ENCODE measurements at places on chromosomes 6 and 20. TPM values are rescaled to one million over a fixed set of nuclear protein-coding genes. Genes with fewer than 3 reads are reported as not detected.
A peak's percentile ranks its signal among the peaks of the same experiment; 100 is the strongest.

DNA sequence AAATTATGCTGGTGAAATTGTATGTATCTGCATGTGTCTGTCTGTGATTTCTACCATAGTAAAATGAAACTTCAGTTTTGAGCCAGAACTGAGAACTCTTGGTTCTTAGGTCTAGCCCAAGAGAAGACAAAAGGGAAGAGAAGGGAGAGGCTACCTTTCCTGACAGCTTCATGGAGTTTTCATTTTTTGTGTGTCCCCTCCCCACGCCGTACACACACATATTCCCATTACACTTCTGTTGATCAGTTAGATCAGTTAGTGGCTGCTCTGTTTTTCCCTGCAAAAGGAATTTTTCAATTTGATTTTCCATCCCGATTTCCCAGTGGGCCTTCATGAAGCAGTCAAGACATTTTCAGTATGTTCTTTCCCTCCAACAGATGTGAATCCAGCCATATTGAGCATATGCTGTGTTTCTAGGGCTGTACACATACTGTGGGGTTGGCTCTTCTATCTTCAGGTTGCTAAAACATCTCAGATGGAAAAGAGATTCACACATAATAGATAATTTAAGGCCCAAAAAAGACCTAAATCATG, 52.5 kb downstream of the HIVEP1 start:
- DNase-seq, result no peak

GRCh38 chr6:169087443-169088041, 166.1 kb downstream of the THBS2 start:
- DNase-seq, result no peak

The TFAP2C gene
- 0.47 TPM for total RNA-seq

The EYA2 gene
- total RNA-seq, result 5.1 TPM

- peak; percentile 79 for DNase-seq
Observed at GRCh38 chr6:44096612-44097011, 30.6 kb downstream of the MRPL14 start.

The FAM83C gene
- total RNA-seq, result not detected

- DNase-seq, result no peak
Observed at GRCh38 chr6:167402195-167402686, 77.4 kb downstream of the TTLL2 start.

The PCSK2 gene
- 1.4 TPM for total RNA-seq

GRCh38 chr20:8718279-8718678, 350.6 kb upstream of the PLCB4 start:
- DNase-seq, result no peak

The EDN3 gene
- not detected for total RNA-seq

GRCh38 chr6:118864341-118865099, 29.4 kb upstream of the ASF1A start:
- DNase-seq, result no peak

DNA sequence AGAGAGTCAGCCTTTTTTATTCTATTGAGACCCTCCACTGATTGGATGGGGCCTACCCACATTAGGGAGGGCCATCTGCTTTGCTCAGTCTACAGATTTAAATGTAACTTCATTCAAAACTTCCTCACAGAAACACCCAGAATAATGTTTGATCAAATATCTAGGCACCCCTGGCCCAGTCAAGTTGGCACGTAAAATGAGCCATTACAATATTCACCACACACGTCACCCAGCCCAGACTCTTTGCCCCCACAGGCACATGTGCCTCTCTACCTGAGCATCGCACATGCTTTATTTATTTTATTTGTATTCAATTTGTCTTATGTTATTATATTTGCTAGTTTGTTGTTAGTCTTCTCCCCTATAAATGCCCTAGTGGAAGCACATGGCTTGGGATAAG, 70.9 kb upstream of the EYA2 start:
- no peak for DNase-seq

DNA sequence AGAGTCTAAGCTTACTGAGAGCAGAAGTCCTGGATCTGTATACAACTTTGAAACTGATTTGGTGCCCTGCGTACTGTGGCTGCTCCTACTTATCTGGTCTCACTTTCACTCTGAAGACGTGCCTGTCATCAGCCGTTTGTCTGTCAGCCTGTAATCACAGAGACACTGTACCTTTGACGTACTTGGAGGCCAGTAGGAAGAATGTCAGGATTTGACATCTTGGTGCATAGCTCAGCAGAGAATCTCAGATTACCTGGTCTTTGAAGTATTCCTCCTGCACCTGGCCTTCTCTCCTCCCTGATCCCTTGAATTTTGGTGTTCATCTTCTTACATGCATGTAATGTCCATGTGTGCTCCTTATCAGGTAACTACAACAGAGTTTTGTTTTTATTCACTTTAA, 37.7 kb downstream of the DSE start:
- DNase-seq, result no peak

GRCh38 chr6:69693762-69694161, 103.0 kb downstream of the LMBRD1 start:
- DNase-seq, result no peak

The MROH8 gene
- total RNA-seq, result 4.8 TPM

- DNase-seq, result peak; percentile 26
Observed at GRCh38 chr20:25056690-25057233, 1.2 kb downstream of the ACSS1 start.

- no peak for DNase-seq
Observed at GRCh38 chr6:89500611-89501010, 67.7 kb downstream of the ANKRD6 start.

- peak; percentile 51 for DNase-seq
Observed at GRCh38 chr20:42442716-42443115, 747.0 kb downstream of the PTPRT start.

The DOK5 gene
- total RNA-seq, result 14.3 TPM

- DNase-seq, result peak; percentile 9
Observed at GRCh38 chr20:25038591-25039015, 19.3 kb downstream of the ACSS1 start.

The UBE2V1 gene
- 77.4 TPM for total RNA-seq

DNA sequence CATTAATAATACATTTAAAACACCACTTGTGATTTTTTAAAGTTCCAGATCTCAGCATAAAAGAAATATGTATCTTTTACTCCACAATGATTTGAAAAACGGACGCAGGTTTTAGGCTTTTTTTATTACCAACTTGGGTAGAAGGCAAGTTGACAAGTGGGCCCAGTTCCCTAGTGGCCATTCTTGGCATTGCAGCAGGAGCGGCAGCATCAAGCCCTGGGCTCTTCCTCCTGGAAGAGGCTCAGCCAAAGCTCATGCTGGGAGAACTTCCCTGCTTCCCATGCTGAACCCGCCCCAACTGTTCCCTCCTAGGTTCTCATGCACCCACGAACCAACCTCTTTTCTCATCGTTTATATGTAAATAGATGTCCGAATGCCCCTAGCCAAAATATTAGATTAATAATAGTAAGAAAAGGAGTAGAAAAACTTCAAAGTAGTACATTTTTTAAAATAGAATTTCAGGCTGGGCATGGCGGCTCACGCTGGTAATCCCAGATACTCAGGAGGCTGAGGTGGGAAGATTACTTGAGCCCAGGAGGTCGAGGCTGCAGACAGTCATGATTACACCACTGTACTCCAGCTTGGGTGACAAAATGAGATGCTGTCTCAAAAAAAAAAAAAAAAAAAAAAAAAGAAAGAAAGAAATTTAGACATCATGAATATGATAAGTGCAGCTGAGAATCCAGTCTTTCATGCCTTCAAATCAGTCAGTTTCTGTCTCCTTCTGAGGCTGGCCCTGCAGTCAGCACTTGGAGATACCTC, 18.2 kb upstream of the MYB start:
- DNase-seq, result no peak

GRCh38 chr6:81838031-81838430, 85.5 kb upstream of the TENT5A start:
- DNase-seq, result no peak

The TLDC2 gene
- total RNA-seq, result not detected

DNA sequence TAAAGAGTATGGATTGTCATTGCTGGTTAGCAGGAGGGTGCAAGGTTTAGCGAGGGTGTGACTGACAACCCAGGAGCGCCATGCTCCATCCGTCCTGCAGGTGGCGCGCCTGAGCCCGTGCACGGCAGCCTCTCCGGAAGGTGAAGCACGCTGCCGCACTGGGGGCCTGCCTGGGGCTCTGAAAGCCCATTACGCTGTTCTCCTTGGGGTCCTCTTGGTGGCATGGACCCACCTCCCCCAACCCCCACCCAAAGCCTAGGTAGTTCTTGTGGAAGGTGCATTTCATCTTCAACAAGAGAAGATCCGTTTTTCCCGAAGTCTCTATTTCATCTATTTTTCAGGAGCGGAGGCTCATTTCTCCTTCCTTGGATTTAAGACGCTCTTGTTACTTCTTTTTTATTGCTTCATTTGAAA, 197.4 kb upstream of the KCNG1 start:
- peak; percentile 43 for DNase-seq

GRCh38 chr6:138517635-138518034, 18.3 kb upstream of the NHSL1 start:
- no peak for DNase-seq

GRCh38 chr6:39312912-39313525, 1.2 kb downstream of the KCNK17 start:
- peak; percentile 51 for DNase-seq

GRCh38 chr6:18186540-18187250, 31.5 kb downstream of the KDM1B start:
- no peak for DNase-seq

DNA sequence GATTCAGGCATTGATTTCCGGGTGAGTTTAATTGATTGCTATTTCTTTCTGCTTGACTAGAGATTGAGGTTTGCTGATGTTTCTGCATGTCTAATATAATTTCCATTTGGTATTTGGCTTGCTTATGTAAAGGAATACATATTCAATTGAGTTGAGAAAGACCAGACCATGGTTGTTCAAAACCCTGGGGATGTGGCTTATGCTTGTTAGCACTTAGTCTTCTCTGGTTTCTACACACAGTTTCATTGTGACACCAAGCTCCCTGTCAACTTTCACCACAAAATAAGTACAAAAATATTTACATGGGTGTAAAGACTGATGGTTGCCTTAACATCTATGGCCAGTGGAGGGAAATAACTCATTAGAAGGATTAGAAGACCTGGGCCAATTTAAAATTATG, 209.6 kb downstream of the CDH26 start:
- DNase-seq, result no peak

The HSPA12B gene
- total RNA-seq, result 19.3 TPM

The SLC52A3 gene
- total RNA-seq, result 3.6 TPM
